ENCODE measurements at places on chromosomes 1 and 21.

- no peak for DNase-seq
Measured at GRCh38 chr21:35178827-35179226, 129.7 kb upstream of the RUNX1 start.

GRCh38 chr1:236150986-236151385 lies 8.6 kb downstream of the GPR137B start:
- DNase-seq = no peak

- DNase-seq = no peak
Measured at GRCh38 chr1:185727726-185728125, 6.5 kb upstream of the HMCN1 start.

DNA sequence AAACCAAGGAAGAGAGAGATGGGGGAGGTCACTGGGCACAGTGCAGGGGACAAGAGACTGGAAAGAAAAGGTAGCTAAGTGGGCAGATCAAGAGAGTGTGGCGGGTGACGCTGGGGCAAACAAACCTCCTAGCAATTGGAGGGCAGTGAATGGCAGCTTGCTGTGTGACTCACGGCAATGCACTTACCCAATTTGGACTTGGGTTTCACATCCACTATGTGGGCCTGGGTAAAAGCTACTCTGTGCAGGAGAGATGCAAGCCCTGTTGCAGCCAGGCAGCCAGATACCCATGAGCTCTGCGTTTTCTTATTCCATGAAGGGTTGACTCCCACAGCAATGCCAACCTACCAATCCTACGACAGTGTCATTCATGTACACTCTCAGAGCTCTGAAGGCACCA lies 9.5 kb downstream of the PLXNA2 start:
- DNase-seq = no peak

DNA sequence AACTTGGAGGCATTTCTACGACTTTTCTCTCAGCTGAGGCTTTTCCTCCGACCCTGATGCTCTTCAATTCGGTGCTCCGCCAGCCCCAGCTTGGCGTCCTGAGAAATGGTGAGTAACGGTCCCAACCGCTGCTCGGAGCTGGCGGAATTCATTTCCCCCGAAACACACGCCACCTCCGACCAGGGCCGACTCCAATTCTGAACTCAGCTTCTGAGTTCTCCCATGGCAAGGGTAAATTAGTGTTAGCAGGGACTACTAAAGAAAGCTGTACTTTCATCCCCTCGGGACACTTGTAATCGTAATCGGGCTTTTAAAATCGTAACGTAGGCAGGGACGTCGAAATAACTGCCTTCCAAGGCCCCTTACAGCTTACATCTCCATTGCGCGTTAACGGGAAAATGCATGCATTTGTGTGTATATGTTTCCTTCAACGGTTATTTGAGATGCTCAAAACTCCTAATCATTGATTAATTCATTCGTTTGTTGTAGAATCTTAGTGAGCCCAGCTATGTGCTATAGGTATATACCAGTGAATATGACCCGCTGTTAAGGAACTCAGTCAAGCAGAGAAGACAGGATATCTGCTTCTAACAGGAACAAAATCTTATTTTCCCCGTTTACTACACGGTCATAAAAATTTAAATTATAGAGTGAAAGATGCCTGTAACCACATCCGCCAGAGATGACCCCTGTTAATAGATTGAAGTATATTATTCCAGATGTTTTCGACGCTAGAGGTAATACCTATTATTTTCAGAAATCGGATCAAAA lies 472 bp downstream of the DTL start:
- no peak for DNase-seq

- DNase-seq = peak; percentile 37
Measured at GRCh38 chr1:157725221-157725577, 24.6 kb upstream of the FCRL3 start.

DNA sequence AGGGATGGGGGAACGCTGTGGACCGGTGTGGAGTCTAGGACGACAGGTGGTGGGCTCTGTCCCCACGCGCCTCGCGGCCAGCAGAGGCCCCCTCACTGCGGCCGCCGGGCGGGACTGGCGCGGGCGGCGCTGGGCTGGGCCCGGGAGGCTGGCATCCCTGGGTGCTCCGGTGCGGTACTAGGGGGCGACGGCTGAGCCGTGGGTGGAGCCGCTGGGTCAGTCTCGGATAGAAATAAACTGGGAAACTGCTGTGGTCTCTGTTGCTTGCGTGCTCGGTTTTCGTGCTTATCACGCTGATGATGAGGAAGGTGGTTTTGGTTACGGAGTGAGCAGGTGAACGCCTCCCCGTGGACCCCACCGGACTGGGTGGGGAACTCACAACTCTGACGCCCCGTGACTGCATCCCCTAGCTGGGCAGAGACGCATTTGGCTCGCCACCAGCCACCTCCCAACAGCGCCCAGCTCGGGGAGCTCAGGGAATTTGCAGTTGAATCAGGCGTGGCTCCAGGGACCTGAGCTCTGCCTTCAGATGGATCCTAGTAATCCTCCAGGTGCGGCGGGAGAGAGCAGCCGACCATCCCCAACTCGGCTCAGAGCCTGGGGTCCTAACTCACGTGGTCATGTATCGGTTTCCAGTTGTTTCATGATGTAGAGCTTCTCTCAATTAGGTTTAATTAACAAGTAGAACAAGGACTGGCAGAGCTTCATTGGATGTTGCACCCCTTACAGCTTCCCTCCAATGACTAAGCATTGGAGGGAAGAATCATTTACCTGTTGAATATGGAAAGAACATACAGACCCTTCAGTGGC lies 32.1 kb downstream of the HSD17B7 start:
- DNase-seq = no peak

GRCh38 chr21:32206631-32207405 lies 72.0 kb downstream of the MIS18A start:
- DNase-seq = no peak

DNA sequence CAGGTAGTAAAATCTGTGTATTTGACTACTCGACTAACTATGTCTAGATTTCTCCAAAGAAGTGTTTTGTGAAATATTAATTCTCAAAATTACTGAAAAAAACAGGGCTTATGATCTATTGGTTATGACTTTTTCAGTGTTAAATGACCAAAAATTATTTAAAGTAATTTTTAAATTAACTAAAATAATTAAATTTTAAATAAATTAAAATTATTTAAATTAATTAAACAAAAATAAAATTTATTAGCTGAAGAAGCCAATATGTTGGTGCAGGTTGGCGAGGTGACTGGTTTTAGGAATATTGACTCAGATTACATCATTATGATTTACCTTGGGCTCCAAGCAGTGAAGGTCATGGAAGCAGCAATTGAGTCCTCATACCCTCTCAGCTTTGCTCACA lies 483.2 kb downstream of the PTPRC start:
- DNase-seq = no peak

Data from GDM1 (cell line).